Activated T-cell treated with anti-CD3 and anti-CD28 coated beads for 4 hours (primary cell): ENCODE measurements at places on chromosomes 16 and 17.

DNA sequence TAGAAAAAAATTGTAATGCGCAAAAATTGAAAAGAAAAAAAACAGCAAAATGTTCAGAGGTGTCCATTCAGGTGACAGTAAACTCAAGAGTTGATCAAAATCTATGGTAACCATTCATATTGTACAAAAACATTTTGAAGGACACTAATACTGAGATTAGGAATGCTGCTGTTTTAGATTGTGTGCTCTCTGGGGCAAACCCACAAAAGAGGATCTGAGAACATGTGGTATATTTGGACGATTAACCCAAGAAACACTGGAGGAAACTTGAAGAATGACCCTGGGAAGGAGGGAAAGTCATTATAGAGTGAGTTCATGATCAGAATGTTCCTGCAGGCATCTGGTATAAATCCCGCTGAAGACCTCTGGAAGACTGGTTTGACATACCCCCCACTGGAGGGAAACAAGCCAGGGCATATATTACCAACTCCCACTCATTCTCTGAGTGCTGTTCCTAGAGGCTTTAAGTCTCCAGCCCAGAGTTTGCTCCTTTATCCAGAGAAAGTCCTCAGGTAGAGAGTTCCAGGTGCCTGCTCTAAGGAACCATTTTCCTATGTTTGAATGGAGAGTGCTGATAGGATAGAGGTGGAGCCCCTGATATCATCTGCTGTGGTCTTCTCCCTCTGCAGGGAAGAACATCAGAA, 1.2 kb downstream of the KRTAP4-2 start:
- no peak for DNase-seq

DNA sequence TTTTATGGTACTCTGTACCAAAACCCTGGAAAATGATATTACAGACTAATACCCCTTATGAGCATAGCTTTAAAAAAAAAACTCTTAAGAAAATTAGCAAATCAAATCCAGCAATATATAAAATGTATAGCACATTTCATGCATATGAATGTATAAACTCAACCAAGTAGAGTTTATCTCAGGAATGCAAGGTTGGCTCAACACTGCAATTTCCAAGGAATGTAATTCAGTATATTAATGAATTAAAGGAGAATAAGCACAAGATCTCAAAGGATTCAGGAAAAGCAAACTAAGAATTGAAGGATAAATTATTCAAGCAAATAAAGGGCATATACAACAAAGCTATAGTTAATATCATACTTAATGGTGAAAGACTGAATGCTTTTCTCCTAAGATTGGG, 61.9 kb upstream of the RPL38 start:
- no peak for DNase-seq

- DNase-seq: no peak
These were observed 79.8 kb downstream of the ZNF423 start for GRCh38 chr16:49776085-49776595.

DNA sequence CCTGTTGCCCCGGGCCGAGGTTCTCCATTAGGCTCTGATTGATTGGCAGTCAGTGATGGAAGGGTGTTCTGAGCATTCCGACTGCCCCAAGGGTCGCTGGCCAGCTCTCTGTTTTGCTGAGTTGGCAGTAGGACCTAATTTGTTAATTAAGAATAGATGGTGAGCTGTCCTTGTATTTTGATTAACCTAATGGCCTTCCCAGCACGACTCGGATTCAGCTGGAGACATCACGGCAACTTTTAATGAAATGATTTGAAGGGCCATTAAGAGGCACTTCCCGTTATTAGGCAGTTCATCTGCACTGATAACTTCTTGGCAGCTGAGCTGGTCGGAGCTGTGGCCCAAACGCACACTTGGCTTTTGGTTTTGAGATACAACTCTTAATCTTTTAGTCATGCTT, 74.2 kb downstream of the HAPSTR1 start:
- DNase-seq: no peak

DNA sequence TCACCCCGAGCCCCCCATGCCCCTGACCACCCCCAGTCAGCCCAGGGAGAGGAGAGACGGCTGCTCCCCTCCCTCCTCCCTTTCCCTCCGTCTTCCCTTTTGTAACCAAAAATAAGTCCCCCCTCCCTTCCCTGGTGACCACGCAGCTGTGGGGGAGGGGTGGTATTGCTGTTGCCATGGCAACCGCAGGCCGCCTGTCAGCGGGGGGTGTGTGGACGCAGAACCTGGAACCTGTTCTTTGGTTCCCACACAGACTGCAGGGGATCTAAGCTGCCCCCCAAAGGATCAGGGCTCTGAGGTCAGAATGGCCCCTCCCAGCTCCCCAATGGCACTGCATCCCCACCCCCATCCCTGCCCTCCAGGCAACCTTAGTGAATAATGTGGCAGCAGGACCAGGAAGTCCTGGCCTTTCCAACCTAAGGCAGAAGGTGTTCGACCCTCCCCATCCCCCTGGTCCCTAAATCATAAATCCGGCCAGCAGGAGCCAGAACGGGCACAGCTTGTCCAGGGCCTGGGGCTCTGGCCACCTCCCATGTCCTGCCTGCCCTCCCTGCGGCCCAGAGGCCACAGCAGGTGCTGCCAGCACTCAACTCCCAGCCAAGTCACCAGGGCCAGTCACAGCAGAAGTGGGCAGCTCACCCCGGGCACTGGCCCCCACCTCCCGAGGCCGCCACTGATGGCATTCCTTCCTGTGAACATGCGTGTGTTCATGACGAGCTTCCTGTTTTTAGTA, 12.0 kb downstream of the CA4 start:
- DNase-seq: no peak

- no peak for DNase-seq
These were observed 57.8 kb upstream of the IL34 start for GRCh38 chr16:70588565-70588964.
